Stimulated activated CD4-positive, alpha-beta T cell treated with anti-CD3 and anti-CD28 coated beads, Interleukin-1b, Interleukin-23, amount 100 ng/mL, for 48 hours (primary cell): ENCODE measurements at places on chromosomes 5 and 9.

DNA sequence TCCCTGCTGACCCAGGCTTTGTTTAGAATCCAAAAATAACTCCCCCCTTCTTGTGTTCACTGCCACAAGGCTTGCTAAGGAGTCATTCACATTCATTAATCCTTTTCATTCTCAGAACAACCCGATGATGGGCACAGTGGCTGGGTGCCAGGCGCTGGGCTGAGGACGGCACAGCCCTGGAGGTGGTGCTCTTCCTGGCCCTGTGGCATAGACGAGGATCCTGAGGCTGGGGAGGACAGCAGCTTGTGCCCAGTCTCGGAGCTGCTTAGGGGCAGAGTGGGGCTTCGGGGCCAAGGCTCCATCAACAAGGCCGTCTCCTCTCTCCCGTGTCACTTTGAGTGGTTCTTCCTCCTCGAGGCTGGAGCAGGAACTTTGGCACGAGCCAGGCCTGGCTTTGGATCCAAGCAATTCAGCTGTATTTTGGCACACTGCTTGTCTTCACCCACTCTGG lies 166.7 kb downstream of the TTLL11 start:
- DNase-seq: no peak

GRCh38 chr5:32842813-32843530 lies 131.9 kb downstream of the NPR3 start:
- no peak for DNase-seq

GRCh38 chr5:71924980-71925379 lies 182.3 kb upstream of the MAP1B start:
- DNase-seq: no peak

GRCh38 chr5:139413153-139413552 lies 9.3 kb upstream of the SPATA24 start:
- DNase-seq: no peak

DNA sequence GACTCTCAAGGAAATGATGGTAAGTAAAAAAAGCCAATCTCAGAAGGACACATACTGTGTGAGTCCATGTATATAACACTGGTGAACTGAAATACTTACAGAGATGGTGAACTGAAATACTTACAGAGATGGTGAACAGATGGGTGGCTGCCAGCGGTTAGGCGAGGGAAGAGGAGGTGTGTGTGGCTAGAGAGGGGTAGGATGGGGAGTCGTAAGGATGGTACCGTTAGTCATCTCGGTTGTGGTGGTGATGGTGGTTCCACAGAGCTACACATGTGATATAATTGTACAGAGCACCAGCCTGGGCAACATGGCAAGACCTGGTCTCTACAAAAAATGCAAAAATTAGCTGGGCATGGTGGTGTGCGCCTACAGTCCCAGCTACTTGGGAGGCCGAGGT lies 113.6 kb upstream of the RAPGEF1 start:
- no peak for DNase-seq

- no peak for DNase-seq
Measured at GRCh38 chr9:72384710-72385485, 19.9 kb upstream of the ZFAND5 start.

GRCh38 chr5:148224117-148224742 lies 14.1 kb upstream of the MARCOL start:
- no peak for DNase-seq

DNA sequence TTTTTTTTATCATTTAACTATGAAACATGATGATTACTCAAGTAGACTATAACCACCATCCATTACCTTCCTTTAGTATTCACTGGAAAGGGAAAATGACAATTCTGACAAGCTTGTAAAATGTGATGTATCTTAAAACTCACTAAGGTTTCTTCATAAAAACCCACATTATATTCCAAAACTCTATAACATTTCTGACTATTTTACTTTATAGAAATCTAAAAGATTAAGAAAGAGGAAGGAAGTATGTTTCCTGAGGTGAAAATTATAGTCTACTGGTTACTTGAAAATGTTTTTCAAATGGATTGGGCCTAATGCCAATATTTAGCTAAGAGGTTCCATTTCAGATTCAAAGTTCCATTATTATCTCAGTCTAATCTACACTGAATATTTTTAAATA lies 1982.2 kb upstream of the C9orf72 start:
- no peak for DNase-seq

GRCh38 chr5:125489146-125489545 lies 742.7 kb upstream of the ZNF608 start:
- DNase-seq: no peak

GRCh38 chr5:27313549-27313948 lies 275.2 kb upstream of the CDH9 start:
- no peak for DNase-seq

- no peak for DNase-seq
Measured at GRCh38 chr5:135399794-135400542, 937 bp upstream of the MACROH2A1 start.

- no peak for DNase-seq
Measured at GRCh38 chr5:169350016-169350415, 49.1 kb upstream of the SLIT3 start.

DNA sequence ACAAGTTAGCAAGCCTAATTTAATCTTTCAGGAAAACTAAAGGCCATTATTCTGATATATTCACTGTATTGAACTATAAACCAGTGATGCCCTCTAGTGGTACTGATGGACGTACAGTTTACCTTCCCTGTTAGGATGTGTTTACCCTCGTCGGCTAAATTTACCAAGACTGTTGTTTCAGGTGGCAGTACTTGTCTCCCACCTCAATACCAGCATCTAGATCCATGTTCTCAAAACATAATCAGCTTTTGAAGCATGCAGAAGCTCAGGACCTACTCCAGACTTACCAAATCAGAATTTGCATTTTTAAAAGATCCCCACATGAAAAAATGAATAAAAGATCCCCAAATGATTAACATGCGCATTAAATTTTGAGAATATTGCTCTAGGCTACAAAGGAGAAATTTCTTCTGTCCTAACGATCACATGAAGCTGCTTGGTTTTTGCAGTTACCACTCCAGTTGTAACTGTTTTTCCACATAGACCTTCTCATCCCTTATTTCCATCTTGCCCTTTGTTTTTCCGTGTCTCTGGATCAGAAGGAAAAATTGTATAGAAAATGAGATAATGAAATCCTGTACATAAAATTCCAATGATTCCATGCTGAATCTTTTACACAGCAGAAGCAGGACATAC lies 3.2 kb upstream of the BAAT start:
- no peak for DNase-seq

DNA sequence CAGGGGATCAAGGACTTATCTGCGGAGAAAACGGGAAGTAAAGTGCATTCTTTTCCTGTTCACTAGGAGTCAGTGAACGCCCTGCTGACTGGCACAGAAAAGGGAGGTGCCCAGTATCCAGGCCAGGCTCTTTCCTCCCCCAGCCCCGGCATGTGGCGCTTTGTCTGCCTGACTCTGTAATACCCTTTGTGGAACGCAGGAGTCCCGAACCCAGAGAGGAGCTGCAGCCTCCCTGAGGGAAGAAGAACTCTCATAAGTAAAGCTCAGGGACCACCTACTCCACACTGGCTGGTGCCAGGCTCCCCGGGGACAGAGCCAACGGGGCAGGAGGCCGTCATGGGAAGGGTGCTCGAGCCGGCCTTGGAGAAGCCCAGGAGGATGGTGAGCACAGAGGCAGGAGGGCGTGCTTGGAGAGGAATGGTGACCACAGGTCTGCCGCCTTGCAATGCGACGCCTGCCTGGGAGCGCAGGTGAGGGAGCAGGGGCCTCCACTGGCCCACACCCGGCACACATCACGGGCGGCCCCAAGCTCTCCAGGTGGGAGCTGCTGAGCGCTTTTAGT lies 31.5 kb downstream of the VAV2 start:
- no peak for DNase-seq

DNA sequence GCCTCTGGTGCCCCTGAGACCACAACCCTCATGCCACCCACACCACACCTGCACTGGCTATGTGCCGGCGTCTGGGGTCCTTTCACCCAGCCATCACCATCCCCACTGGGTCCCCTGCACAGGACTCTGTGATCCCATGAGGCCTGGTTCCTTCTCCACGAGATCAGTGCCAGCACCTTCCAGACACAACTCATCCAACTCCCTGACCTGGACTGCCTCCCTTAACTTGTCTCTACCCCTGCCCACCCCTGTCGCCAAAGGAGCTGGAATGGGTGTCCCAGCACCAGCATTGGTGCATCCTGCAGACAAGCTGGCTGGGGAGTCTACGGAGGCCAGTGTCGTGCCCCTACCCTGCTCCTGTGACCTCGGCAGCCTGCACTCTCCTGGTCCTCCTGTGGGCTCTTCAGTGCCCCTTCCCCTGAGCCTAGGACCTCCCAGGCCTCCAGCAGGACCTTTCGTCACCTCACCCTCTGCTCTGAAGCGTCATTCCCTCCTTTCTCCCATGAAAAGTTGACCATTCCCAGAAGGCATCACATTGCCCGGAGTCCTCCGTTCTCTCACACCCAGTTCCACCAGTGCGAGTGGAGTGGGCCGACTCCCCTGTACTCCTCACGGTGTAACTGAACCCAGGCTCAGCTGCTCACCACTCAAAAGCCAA lies 87.7 kb downstream of the NSUN2 start:
- no peak for DNase-seq

DNA sequence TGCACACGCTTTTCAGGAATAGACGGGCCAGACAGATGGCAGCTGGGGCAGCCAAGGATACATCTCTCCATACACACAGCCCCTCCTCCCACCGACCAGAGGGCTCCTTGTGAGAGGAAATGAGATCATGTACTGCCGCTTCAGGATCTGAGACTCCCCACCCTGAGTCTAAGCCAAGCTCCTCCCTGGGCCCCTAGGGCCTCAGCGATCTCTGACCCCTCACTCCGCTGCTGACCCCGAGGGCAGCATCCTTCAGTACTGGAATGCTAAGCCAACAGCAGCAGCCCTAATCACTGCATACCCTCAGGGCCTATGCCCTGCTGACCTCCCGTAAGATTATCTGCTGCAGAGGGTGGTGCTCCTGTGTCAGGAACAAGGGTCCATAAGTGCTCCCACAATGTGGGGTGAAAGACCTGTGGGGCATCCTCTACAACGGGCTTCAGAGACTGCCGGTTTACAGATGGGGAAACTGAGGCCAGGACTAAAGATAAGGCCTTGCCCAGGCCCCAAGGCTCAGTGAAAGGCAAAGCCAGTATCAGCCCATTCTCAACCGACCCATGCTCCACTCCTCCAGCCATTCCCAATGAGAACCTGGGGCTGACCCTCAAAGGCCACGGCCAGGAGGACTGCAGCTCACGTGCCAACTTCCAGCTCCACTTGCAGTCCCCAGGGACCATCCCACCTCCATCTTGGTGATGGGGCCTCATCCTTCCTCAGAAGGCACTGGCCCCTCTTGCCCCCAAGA lies 37.5 kb downstream of the BICD2 start:
- DNase-seq: no peak

DNA sequence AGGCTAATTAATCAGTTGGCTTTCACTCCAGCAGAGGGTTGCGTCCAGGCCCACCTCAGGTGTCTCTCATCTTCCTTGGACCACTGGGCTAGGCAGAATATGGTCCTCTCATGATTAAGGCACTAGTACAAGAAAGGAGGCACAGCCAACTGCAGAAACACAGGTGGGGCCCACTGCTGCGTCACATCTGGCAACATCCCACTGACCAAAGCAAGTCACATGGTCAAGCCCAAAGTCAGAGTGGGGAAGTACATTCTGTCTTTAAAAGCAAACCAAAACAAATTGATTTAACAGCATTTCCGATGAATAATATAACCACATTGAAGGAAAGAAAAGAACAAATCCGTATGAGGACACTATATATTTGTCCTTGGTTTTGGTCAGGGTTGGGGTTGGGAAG lies 28.0 kb upstream of the UBTD2 start:
- DNase-seq: no peak

GRCh38 chr5:150184990-150185912 lies 4.6 kb upstream of the SLC6A7 start:
- no peak for DNase-seq

- no peak for DNase-seq
Measured at GRCh38 chr5:1919209-1919566, 36.5 kb upstream of the IRX4 start.

GRCh38 chr5:43993634-43994351 lies 390.8 kb downstream of the NNT start:
- no peak for DNase-seq

GRCh38 chr9:77384406-77384805 lies 207.1 kb downstream of the VPS13A start:
- no peak for DNase-seq

DNA sequence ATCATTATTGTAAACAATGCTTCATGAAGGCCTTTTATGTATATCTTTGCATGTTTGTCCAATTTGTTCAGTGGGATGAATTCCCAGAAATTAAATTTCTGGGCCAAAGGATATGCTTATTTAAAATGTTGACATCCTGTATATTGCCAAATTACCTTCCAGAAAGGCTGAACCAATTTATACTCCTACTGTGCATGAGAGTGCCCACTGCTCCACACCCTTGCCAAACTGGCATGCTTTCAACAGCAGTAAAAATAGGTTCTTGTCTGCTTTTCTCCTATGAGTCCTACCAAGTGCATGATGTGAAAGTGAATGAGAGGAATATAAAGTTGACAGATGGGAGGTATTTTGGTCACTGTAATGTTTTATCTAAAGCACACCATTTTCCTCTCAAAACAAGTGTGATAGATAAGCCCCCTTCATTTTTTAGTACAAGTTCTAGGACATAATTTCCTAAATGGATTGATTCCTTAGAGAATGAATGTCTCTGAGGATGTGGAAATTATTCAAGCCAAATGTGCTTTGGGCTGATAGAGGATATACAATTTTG lies 70.5 kb upstream of the ERBIN start:
- no peak for DNase-seq

- no peak for DNase-seq
Measured at GRCh38 chr9:68513385-68513784, 27.3 kb downstream of the TMEM252 start.

- no peak for DNase-seq
Measured at GRCh38 chr5:122316656-122317055, 4.6 kb downstream of the SNCAIP start.

DNA sequence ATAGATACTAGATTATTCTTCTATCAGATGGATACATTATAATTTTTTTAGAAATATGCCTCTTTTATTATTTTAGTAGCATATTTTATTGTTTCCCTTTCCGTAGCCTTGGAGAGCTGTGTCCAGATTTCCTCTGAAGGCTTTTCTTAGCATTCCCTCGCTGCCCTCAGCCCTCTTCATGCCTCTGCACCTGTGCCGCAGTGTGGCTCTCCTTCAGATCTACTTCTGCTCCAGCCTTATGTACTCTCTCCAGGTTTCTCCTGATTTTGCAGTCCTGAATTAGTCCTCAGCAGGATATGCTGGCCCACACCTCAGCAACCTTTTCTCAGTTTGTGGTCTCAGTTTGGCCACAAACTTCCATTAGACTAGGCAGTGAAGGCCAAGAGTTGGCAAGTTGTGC lies 1052.0 kb downstream of the TAF11L14 start:
- DNase-seq: no peak

DNA sequence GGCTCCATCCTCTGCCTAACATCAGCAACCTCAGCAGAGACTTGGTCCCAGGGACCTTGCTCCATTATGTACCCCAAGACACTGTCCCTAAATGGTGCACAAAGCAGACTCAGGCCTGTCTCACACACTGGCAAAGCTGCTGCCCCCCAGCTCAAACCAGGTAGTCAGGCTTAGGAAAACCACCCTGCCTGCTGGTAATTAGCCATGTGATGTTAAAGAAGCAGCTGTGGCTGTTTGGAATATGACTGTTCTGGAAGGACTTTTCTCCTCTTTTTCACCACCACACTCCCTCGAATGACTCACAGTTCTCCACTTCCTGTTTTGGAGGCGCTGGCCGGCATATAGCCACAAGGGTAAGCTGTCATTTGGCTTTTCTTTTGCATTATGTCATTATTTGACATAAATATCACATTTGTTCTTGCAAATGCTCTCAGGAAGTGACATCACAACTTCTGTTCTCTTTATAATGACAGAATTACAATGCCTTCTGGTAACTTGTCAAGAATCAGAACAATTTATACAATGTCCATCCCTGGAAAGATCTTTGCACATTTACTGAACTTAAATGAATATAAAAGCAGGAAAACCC lies 113.9 kb downstream of the SUSD1 start:
- peak; percentile 47 for DNase-seq
